Liver (tissue), 10 donors: ENCODE measurements at places on chromosomes 7 and 10. TPM values are rescaled to one million over a fixed set of nuclear protein-coding genes. Genes with fewer than 3 reads are reported as not detected.

The FGFR2 gene
- total RNA-seq = 69.9 TPM

The PRPS1L1 gene
- not detected for total RNA-seq

The PILRB gene
- 50.8 TPM for total RNA-seq

The HSPA14 gene
- total RNA-seq = 9.0 TPM

The PTPRN2 gene
- 1.9 TPM for total RNA-seq

The MRM2 gene
- total RNA-seq = 11.4 TPM

DNA sequence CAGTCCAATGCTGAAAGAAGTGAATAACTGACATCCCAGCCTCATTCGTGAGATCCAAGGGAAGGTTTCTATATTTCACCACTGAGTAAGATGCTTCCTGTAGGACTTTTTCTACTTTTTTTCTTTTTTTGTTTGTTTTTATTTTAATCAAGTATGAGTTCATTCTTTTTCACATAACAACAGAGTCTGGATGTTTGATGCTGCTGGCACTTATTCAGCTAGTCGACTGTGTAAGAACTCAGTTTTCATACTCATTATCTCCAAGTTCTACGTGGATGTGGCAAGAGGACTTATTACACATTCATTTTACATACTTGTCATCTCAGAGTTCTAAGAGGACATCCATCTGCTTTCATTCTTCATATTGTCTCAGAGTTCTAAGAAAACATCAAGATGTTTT, 86.9 kb downstream of the CPXM2 start:
- no peak overlapping the region for H3K27ac ChIP-seq
- H3K27me3 ChIP-seq = no peaks in the 10 kb centered on the region
- no peaks in the 10 kb centered on the region for H3K4me1 ChIP-seq
- no peaks in the 10 kb centered on the region for H3K36me3 ChIP-seq
- DNase-seq = no peak
